Fibroblast of lung (primary cell): ENCODE measurements at places on chromosomes 13 and 19. TPM values are rescaled to one million over a fixed set of nuclear protein-coding genes. Genes with fewer than 3 reads are reported as not detected.

USP12 gene
- 23.6 and 36.3 TPM in 2 replicates for total RNA-seq

ATF5 gene
- total RNA-seq: 7.9 and 8.5 TPM in 2 replicates

GNG7 gene
- total RNA-seq: 0.51 and 0.83 TPM in 2 replicates

CLDND2 gene
- not detected in 2 replicates for total RNA-seq

ENOX1 gene
- 4.4 and 7.6 TPM in 2 replicates for total RNA-seq

KASH5 gene
- not detected in 2 replicates for total RNA-seq

DOCK6 gene
- total RNA-seq: 10.5 and 17.7 TPM in 2 replicates

SMIM44 gene
- not detected in 2 replicates for total RNA-seq

ZNF780A gene
- 12.8 and 17.3 TPM in 2 replicates for total RNA-seq

ACP5 gene
- total RNA-seq: 1.2 and 2.6 TPM in 2 replicates

B3GLCT gene
- total RNA-seq: 6.7 and 7.8 TPM in 2 replicates

KLK12 gene
- not detected in 2 replicates for total RNA-seq

STX10 gene
- 69.2 and 78.1 TPM in 2 replicates for total RNA-seq

IGFL3 gene
- not detected in 2 replicates for total RNA-seq

SGTA gene
- total RNA-seq: 24.1 and 26.8 TPM in 2 replicates

TPTE2 gene
- total RNA-seq: not detected in 2 replicates

TICAM1 gene
- total RNA-seq: 2.1 and 4.1 TPM in 2 replicates

RPL18A gene
- total RNA-seq: 1,148 and 1,427 TPM in 2 replicates

CEACAM20 gene
- total RNA-seq: not detected in 2 replicates

FXYD1 gene
- total RNA-seq: 4.5 and 11.3 TPM in 2 replicates

CGB7 gene
- under 0.01 TPM in 2 replicates for total RNA-seq

MYO16 gene
- under 0.01 TPM in 2 replicates for total RNA-seq

NLRP7 gene
- not detected in 2 replicates for total RNA-seq

TMEM145 gene
- total RNA-seq: 0.83 TPM in 1 of 2 replicates, not detected in the other

RGS9BP gene
- 0.51 and 0.66 TPM in 2 replicates for total RNA-seq

ZNF730 gene
- 1.0 and 1.3 TPM in 2 replicates for total RNA-seq

PNKP gene
- total RNA-seq: 21.1 and 32.9 TPM in 2 replicates

MCF2L gene
- total RNA-seq: 1.0 and 3.3 TPM in 2 replicates

CLIP3 gene
- total RNA-seq: 8.2 and 19.8 TPM in 2 replicates

ATP4B gene
- total RNA-seq: not detected in 2 replicates

PALM3 gene
- 0.51 and 1.3 TPM in 2 replicates for total RNA-seq

ZNF729 gene
- not detected in 2 replicates for total RNA-seq

KLHL1 gene
- not detected in 2 replicates for total RNA-seq

EBI3 gene
- not detected in 2 replicates for total RNA-seq

KLK2 gene
- total RNA-seq: not detected in 2 replicates

VMAC gene
- total RNA-seq: 6.4 and 8.3 TPM in 2 replicates

NPAS1 gene
- 0.26 and 0.33 TPM in 2 replicates for total RNA-seq

C19orf67 gene
- total RNA-seq: not detected in 2 replicates

SYT5 gene
- total RNA-seq: 0.50 TPM in 1 of 2 replicates, not detected in the other

PNMA8C gene
- total RNA-seq: under 0.01 and 0.17 TPM in 2 replicates

HS6ST3 gene
- total RNA-seq: not detected in 2 replicates

CLC gene
- total RNA-seq: not detected in 2 replicates

RNF225 gene
- total RNA-seq: under 0.01 TPM in 1 of 2 replicates, not detected in the other

ZNF681 gene
- total RNA-seq: 0.51 and 0.66 TPM in 2 replicates

SIGLEC8 gene
- total RNA-seq: not detected in 2 replicates

MEDAG gene
- 11.2 and 47.0 TPM in 2 replicates for total RNA-seq

CYP2A6 gene
- not detected in 2 replicates for total RNA-seq

NECTIN2 gene
- 50.3 and 70.7 TPM in 2 replicates for total RNA-seq

DHDH gene
- total RNA-seq: 0.17 TPM in 1 of 2 replicates, not detected in the other
